Central memory CD8-positive, alpha-beta T cell (primary cell): ENCODE measurements at places on chromosomes 5 and 9.

GRCh38 chr9:21751998-21752397 lies 50.4 kb upstream of the MTAP start:
- no peak for DNase-seq

DNA sequence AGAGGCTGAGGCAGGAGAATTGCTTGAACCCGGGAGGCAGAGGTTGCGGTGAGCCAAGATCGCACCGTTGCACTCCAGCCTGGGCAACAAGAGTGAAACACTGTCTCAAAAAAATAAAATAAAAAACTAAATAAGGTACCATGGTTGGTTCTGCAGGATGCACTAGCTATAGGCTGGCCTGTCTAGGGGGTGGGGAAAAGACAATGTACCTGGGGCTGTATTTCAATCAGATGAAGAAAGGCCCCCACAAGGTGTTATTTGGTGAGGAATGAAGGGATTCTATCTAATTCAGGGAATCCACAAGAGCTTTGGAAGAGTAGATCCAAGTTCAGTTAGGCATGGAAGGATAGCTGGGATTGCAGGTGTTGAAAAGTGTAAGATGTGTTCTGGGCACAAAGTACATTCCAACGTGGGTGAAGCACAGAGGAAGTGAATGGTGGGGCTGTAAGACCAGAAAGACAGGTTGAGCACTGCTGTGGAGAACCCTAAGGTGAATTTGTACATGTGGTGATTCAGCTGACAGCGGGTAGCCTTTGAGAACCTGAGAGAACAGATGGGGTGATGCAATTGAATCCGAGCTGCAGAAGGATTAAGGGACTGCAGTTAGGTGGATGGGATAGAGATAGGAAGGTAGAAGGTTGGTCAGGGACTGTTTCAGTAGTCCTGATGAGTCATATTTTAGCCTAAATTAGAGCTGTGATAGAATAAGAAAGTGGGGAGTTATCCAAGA lies 71.8 kb downstream of the CAST start:
- DNase-seq: no peak

DNA sequence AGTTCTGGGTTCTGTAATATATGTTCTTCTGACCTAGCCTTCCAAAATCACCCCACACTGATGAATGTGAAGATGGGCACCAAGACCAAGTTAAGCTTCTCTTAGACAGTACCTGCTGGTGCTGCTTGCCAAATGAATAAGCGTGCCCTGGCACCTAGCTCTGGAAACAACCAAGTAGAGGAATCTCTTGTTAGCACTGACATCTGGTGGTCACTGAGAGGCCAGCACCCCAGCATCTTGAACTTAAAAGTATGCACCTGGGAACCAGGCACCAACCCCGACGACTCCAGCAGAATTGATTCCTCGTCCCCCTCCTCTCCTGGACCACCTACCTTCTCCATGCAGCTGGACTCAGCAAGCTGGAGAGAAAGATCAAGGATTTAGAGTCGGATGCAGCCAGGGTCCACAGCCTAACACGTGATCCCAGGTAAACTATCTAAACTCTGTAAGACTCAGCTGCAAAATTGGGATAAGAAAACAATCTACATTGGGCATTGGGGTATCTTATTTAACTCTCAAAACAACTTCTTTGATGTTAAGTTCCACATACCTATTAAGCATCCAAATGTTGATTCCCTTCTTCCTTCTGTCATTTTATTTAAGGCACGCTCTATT lies 89.8 kb downstream of the SLC1A3 start:
- DNase-seq: no peak

- DNase-seq: no peak
These were observed 44.2 kb downstream of the KIAA1958 start for GRCh38 chr9:112530751-112531205.

GRCh38 chr5:93583768-93584595 lies 960 bp downstream of the NR2F1 start:
- no peak for DNase-seq

DNA sequence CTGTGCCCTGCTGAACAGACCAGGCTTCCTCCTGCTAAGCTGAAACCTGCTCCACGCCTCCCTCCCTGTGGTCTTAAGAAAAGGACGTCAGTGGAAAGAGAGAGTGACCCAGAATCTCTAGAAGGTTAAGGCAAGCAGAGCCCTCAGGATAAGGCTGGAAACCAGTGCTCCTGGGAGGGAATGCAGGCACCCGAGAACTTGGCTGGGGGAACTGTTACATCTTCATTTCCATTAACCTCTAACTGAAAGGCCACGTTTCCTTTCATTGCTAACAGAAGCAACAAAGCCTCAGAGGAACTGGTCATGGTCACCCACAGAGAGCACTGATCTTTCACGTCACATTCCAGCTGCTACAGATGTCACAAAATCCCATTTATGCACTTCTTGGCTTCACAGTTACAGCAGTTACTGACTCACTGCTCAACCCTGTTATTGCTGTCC lies 26.1 kb upstream of the AKNA start:
- no peak for DNase-seq

DNA sequence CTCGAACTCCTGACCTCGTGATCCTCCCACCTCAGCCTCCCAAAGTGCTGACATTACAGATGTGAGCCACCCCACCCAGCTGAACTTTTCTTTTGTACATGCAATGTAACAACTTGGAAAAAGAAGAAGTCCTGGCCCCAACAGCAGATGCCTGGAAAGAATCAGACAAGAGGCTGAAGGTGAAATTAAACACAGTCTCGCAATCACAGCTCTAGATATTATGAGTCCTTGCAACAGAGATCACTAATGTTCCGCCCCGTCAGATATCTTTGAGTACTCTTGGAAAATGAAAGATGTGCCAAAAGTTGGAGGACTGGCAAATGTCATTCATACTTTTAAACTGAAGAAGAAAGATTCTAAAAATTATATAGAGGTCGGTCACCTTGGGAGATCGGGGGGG lies 254.3 kb downstream of the GLIS3 start:
- DNase-seq: no peak

GRCh38 chr9:123370526-123371227 lies 14.7 kb downstream of the CRB2 start:
- no peak for DNase-seq

DNA sequence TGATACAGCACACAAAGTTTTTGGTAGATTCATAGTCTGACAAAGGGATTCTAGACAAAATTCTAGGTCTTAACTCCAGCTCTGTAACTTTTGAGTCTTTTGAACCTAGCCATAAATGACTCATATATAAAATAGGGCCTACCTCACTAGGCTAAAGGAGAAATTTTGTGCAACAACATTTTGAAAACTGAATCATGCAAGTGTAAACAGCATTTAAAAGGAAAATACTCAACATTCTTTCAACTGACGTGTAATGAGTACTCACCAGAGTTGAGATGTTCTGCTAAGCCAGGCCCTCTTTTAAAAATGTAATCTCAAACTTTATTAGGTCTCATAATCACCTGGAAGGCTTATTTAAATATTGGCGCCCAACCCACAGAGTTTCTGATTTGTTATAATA lies 113.2 kb downstream of the STK32A start:
- DNase-seq: no peak

DNA sequence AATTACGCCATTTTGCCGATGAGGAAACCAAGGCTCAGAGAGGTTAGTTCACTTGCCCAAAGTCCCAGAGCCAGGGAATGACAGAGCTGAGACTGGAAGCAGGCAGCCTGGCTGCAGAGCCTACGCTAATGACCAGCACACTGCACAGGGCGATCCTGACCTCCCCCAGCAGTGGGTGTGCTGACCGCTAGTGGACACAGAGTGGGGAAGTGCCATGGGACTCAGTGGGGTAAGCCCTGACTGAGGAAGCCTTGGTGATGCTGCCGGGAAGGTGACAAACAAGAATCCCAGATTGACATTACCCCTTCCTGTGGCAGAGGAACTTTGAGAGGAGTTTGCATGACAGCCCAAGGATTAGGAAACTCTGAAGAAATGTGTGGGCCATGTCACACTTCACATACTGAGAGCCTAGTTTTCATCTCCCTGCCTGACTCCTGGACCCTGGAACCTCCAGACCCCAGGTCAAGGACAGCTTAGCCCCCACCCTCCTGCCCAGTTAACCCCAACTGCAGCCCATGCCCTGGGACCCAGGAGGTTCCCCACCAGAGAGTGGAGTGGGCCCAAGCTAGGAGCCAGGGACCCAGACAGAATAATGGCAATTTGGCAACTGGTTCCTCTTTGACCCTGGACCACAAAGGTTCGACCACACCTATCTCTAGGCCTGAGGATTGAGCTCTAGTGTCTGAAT lies 19.7 kb upstream of the CSF1R start:
- no peak for DNase-seq

DNA sequence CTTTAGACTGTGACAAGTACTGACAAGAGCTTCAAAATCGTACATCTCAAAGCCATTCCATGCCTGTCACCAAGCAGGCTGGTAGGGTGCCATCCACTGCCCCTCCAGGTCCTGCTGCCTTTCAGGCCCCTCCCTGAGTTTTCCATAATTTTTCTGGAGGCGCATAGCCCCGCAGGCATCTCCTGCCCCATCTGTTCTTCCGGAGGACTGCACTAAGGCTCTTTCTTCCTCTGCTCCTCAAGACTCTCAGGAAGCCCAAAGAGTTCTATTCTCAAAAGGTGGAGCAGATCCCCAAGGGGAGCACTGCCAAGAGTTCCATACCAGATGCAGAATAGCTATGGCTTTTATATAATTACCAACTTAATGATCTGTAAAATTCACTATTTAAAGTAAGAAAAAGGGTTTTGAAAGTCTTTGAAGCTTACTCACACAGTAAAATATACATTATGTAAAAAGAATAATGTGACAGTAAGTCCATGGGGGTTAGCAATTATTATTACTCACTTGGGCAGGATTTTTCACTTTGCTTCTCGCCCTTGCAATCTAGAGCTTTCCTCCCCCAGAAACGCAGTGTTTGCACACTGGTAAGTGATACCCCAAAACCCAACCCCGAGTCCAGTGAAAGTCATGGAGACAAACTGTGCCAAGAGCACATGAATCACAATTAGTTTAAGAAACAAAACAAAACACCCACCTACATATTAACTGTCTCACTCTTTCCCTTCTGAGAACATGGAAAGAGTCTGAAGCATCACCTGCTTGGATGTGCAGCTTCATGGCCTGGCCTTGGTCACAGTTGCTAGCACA lies 114.1 kb upstream of the DAPK1 start:
- no peak for DNase-seq

DNA sequence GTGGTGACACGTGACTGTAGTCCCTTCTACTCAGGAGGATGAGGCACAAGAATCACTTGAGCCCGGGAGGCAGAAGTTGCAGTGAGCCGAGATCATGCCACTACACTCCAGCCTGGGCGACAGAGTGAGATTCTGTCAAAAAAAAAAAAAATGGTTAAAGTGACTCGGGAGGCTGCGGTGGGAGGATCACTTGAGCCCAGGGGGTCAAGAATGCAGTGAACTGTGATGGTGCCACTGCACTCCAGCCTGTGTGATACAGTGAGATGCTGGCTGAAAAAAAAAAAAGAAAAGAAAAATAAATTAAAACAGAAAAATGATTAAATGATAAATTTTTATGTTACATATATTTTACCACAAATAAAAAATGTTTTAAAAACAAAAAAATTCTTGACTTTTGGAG lies 51.9 kb downstream of the KLF4 start:
- no peak for DNase-seq

DNA sequence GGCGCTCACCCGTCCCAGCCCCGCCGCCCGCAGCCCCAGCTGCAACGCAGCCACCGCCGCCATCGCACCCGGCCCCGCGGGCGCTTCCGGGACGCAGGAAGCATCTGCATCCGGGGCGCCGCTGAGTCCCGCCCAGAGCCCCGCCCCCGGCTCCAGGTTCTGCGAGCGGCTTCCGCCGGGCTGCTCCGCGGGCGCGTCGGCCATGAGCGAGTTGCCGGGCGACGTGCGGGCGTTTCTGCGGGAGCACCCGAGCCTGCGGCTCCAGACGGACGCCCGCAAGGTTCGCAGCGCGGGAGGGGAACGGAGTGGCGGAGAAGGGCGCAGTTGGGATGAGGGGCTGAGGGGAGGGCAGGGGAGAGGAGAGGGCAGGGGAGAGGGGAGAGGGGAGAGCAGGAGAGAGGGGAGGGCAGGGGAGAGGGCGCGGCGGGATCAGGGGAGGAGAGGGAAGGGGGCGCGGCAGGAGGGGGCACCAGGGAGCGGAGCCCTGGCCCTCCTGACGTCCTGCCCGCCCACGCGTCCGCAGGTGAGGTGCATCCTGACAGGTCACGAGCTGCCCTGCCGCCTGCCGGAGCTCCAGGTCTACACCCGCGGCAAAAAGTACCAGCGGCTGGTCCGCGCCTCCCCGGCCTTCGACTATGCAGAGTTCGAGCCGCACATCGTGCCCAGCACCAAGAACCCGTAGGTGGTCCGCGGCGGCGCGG lies at the start of the genes SURF1 and SURF2:
SURF1 (minus strand) TSS at position 97 of the 701 bp plus-strand sequence; CDS start at position 63, 34 bp downstream.
SURF2 (plus strand) TSS at position 160 of the 701 bp plus-strand sequence; CDS start at position 203, 43 bp downstream.
- peak; percentile 78 for DNase-seq

- DNase-seq: no peak
These were observed 321.8 kb upstream of the MEF2C start for GRCh38 chr5:89204756-89205155.

DNA sequence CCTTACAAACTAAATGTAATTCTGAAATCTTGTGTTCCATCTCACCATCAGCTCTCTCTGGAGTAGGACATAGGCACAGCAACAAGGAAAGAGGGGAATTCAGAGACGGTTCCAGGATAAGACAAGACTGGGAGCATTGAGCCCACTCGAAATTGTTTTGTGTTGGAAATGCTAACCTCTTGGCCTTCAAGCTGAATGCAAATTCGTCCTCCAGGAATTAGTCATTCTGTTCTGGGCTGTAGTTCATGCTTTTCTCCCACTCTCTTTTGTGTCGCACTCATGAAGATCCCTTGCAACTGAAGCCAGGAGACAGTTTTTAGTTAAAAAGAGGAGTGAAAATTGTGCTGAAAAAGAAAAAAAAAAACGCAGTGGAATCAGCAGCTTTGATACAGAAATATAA lies 121.7 kb upstream of the SEMA6A start:
- DNase-seq: no peak

DNA sequence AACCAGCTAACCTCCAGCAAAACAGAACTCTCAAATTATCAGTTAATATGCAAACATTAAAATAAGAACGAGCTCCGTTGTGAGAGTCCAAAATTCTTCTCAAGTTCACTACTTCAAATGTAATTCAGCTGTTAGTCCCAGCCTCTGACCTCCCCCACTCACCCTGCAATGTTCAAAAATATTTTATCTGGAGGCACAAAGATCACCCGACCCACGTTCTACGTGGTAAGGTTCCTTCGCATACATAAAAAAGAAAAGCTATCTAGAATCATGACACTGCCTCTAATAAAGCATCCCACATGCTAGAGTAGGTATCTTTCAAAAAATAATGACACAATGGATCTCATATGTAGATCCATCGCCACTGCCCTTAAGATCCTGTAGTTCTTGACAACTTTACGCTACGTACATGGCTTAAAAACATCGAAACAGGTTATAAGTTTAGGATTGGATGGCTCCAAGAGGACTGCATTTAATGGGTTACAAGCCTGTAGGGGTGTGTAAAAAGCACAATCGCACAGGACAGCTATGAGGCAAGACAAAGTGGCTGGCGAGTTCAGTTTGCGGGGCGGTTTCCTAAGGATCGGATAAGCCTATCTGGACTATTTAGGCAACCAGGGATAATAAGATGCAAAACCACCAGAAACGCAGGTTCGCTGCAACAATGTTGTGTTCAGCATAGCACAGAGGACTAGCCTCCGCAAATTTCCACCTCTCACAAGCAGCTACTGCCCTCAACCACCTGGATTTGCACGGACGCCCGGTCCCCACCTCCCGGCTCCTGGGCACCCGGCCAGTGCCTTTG lies 969 bp downstream of the CLK4 start:
- no peak for DNase-seq

GRCh38 chr9:70073193-70073592 lies 29.5 kb downstream of the MAMDC2 start:
- DNase-seq: no peak

GRCh38 chr5:112186401-112186990 lies 232.6 kb downstream of the EPB41L4A start:
- no peak for DNase-seq

GRCh38 chr5:142388696-142389095 lies 63.9 kb upstream of the SPRY4 start:
- DNase-seq: no peak
